Mucosa of gallbladder (tissue), 1 donor: ENCODE measurements at places on chromosomes 2 and 18. TPM values are rescaled to one million over a fixed set of nuclear protein-coding genes. Genes with fewer than 3 reads are reported as not detected.

Gene IRS1
- total RNA-seq, result 35.9 TPM

Gene CMPK2
- total RNA-seq, result 2.9 TPM

Gene CFAP221
- 5.4 TPM for total RNA-seq

- no peak for DNase-seq
Observed at GRCh38 chr2:232549655-232550353, 553 bp downstream of the TIGD1 start.

- DNase-seq, result no peak
Observed at GRCh38 chr2:200756618-200757321, 54.9 kb upstream of the BZW1 start.

- DNase-seq, result peak; percentile 38
Observed at GRCh38 chr2:105886687-105887086, 142.0 kb downstream of the NCK2 start.

- DNase-seq, result no peak
Observed at GRCh38 chr18:68234131-68234530, 480.8 kb downstream of the TMX3 start.

- no peak for DNase-seq
Observed at GRCh38 chr2:197107291-197108269, 181.1 kb upstream of the PGAP1 start.

DNA sequence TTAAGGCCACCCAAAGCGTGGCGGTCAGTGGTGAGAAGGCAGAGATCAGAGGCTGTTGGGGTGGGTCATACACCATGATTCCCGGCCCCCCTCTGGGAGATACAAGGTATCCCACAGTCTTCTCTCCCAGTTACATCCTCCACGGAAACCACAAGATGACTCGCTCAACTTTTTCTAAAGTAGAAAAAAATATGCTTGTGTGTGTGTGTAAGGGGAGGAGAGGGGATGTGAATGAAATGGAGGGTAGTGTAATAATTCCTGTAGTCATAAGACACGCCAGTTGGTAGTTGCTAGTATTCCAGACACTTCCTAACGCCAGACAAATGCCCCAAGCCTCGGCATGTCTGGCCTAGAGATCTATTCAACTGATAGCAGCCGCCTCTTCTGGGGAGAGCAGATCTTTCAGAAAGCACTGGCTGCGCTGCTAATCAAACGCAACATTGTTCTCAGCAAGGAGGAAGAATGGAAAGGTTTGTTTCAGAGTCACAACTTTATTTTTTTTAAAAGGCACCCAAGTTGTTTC lies 143.5 kb downstream of the TGIF1 start:
- no peak for DNase-seq
